Colonic mucosa (tissue), 4 donors: ENCODE measurements at places on chromosomes 7 and 10.

GRCh38 chr10:71580926-71581325 is 138.7 kb downstream of the C10orf105 start:
- no peak for DNase-seq

DNA sequence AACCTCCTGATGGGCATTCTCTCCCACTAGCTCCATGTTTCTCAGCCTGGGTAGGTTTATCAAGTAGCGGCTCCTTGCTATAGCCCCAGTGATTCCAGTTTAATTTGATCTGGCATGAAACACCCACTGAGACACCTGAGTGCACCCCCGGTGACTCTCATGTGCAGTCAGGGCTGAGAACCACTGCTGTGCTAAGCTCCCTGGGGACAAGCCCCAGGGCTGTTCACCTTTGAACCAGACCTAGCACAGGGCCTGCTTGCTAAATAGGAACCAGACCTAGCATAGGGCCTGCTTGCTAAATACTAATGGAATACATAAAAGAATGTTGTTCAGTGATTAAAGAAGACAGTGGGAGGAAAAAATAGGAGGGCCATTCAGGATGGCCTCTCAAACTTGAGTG is 167.6 kb downstream of the JAZF1 start:
- DNase-seq: no peak

- no peak for DNase-seq
Observed at GRCh38 chr7:139124084-139124914, 14.8 kb upstream of the ZC3HAV1 start.

GRCh38 chr7:139495580-139496125 is 12.2 kb upstream of the KLRG2 start:
- DNase-seq: no peak

DNA sequence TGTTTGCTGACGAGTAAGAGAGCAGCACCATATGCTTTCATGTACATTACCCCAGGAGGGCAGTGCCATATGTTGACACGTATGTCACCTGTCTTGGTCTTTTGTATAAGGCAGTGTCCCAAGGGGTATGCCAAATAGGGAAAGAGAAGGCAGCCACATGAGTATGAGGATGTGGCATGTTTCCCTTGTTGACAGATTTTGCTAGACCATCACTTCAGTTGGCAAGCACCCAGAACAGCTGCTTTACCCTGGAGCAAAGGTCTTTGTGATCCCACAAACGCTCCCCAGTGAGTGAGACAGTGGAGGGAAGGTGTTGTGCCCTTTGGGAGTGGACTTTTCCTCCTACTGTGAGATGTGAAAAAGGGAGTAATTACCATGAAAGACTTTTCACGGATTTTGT is 350.1 kb downstream of the ETV1 start:
- DNase-seq: no peak

DNA sequence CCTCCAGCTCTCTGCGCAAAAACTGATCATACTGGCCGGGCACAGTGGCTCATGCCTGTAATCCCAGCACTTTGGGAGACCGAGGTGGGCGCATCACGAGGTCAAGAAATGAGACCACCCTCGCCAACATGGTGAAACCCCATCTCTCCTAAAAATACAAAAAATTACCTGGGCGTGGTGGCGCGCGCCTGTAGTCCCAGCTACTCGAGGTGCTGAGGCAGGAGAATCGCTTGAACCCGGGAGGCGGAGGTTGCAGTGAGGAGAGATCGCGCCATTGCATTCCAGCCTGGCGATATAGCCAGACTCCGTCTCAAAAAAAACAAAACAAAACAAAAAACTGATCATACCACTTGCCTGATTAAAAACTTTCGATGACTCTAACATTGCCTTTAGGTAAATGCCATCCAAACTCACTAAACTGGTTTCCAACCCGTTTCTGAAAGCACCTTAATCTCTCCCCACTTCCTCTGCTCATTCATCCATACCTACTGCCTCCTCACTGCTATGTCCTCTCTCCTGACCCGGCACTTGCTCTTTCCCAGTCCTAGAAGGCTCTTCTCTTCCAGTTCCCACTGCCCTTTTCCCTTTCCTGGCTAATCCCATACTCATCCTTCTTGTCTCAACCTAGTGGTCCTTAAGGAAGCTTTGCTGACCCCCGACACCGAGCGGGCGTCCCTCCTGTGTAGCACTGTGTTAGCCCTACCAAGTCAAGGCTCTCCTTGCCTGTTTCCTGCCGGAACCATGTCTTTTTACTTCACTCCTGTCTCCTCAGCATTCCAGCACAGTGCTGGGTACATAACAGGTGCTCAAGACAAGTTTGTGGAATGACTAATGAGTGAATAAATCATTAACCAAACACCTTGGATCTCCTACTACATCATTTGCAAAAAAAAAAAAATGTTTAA is 686 bp upstream of the MIOS start:
- DNase-seq: peak; percentile 51

DNA sequence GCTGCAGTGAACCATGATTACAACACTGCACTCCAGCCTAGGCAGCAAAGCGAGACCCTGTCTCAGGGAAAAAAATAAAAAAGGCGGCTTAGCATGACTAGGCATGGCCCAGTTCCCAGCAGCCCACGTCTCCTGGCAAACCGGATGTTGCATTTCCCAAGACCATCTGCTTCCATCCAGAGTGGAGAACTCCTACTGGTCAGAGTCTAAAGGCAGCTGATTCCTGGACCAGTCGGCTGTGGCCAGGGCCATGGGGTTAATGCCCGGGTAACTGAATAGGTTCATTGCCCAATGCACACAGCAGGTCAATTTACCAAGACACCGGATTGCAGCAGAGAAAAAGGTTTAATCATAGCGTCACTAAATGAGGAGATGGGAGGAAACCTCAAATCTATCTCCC is 133.1 kb downstream of the MYL10 start:
- no peak for DNase-seq

- DNase-seq: peak; percentile 35
Observed at GRCh38 chr7:93921607-93922566, at the start of gene GNG11. Gene GNG11 (plus strand): TSS chr7:93921735. CDS start chr7:93922138, 403 bp downstream.

DNA sequence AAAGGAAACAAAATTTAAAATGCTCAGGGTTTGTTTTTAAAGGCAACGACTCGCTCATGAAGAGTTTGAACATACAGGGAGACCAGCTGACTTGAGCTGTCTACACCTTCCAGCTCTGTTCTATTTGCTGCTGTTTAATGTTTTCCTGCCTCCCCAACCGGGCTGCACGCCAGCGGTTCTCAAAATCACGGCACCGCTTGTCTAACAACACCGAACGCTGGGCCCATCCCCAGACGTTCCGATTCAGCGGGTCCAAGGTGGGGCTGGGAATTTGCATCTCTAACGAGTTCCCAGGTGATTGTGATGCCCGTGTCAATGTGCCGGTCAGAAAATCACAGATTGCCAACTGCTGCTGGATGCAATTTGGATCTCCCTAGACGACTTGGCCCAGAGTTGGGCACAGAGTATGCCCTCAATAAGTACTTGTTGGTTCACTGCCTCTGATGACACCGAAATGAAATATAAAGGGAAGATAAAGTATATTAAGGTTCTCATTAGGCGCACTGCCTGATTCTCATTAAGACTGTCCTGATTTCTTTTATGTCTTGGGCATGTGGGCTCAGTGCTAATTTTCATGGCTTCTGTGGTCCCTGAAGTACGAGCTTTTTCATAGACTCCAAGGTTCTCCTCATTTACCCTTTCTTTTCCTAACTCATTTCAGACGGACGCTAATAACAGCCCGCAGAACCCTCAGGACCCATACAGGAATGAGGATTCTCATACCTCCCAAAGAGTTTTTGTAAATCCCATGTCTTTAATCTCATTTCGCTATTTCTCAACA is 28.5 kb downstream of the CELF2 start:
- DNase-seq: no peak

DNA sequence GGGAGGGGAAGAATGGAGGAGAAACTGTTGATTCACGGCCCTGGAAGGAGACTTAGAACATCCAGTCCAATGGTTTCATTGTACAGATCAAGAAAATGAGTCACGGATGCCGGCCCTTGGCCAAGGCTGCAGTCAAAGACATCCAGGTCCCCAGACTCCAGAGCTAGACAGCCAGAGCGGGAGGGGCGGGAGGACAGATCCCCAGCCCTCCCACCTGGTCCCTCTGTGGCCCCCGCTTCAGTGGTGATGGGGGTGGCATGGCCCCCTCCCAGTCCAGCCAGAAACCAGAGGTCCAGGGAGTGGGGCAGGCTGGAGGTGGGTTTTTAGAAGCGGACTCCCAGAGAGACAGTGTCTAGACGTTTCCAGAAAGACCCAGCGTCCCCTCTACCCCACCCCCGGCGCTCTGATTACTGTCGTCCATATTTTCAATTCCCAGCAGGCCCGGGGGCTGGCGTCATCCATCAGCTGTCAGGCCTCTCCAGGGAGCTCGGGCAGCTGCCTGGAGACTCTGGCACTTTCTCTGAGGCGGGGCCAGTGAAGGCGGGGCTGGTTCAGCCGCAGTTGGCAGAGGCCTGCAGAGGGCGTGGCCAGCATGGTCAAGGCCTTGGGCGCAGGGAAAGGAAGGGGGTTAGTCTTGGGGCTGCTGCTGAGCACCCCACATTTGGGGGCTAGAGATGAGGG is 8.0 kb upstream of the HSPB1 start:
- peak; percentile 98 for DNase-seq

DNA sequence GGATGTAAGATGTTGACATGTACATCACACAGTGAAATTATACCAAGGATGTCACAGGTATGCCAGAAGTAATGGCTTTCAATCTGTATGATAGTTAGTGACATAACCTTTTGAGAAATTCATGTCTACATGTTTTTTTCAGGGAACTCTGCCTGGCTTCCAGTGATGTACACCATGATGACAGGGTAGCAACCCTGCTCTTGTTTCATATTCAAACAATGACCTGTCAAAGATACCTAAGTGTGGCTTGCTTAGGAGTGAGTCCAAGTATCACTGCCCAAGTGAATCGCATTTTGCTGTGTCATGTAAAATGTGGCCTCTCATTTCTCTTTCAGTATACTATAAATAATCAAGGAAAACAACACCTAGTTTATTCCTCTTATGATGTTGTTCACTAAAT is 205.8 kb upstream of the DKK1 start:
- no peak for DNase-seq

GRCh38 chr7:14717816-14718215 is 184.7 kb downstream of the DGKB start:
- DNase-seq: no peak

DNA sequence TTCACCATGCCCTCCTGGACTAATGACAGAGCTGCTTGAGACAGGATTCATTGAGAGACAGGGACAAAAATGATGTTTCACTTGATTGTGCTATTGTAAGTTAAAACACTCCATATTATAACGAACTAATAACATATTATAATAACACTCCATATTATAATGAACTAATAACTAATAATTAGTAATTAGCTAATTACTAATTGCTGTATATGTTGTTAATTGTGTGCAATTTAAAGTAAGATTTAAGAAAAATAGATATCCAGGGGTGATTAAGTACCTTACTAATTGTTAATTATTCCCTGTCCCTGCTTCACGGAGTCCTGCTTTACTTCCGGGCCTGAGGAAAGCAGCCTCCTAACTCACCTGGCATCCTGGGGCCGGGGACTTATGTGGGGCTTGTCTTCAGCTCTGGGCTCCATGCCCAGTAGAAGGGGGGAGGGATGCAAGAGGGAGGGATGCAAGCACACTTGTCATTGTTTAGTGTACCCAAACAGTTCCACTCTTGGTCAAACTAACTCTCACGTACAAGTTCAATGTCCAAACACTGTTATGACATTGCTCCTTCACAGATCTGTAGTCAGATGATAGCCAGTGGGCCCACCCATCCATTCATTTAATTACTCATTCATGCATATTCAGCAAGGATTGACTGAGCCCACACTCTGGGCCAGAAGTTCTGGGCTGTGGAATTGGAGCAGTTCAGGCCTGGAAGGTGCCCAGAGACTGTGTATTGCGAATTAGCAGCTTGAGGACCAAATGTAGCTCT is 53.8 kb downstream of the COL13A1 start:
- DNase-seq: no peak

DNA sequence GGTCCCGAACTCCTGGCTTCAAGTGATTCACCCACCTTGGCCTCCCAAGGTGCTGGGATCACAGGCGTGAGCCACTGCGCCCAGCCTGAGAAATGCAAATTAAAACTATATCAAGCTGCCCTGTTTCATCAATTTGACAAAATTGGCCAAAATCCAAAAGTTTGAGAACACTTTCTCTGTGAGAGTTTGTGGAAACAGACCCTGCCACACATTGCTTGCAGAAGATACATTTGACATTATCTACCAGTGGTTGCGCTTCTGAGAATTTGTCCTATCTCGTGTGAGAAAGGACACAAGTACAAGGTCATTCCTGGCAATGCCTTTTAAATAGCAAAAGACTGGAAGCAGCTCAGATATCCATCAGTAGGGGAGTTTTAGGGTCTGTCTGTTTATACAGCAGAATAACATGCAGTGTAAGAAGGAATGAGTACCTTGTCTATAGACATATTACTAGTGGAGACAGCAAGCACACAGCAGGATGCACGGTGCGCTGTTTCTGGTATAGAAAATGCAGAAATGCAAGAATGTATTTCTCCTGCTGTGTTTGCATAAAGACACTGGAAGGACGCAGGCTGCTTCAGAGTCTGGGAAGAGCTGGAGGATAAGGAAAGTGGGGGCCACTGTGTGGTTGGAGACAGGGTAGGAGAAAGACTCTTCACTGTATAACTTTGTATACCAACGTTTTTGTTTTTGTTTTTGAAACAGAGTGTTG is 4.3 kb downstream of the LHPP start:
- no peak for DNase-seq

DNA sequence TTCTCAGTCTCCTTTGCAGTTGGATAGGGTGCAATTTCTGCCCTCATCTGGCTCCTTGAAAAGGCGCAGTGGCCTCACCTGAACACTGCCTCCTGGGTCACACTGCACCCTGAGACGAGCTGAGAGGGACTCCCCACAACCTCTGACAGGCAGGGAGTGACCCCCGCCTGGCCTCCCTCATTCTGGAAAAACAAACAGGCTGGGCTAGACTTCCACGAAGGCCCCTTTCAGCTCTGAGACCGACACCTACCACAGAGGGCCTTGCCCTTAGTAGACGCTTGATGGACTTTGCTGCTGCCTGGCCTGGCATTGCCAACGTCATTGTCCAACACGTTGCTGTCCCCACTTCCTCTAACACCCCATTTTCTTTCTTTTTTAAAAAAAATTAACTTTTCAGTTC is 8.6 kb downstream of the FAM241B start:
- DNase-seq: no peak

DNA sequence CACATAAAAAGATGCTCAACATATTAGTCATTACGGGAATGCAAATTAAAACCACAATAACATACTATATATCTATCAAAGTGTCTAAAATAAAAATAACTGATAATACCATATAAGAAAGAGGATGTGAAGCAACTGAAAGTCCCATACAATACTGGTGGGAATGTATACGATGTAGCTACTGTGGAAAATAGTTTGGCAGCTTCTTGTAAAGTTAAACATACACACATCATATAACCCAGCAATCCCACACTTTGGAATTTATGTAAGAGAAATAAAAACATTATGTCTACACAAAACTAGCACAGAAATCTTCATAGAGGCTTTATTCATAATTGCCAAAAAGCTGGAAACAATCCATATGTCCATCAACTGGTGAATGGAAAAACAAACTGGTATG is 10.5 kb upstream of the COMMD3 start:
- no peak for DNase-seq

DNA sequence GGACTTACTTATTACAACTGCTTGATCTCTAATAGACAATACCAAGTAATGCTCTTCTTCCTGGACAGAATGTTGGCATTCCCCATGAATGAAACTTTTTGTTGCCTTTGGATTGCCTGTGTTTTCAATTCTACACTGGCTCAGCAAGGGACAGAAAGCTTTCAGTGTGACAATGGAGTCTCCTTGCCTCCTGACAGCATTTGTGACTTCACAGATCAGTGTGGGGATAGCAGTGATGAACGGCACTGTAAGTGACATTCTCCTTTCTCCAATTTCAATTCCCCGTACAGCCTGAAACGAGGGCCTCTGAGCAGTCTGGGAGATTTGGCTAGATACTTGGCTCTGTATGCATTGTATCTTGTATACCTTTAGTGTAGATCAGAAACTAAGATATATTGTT is 290 bp downstream of the MALRD1 start:
- peak; percentile 19 for DNase-seq
